Activated naive CD8-positive, alpha-beta T cell treated with anti-CD3 and anti-CD28 coated beads, Interleukin-2, amount 50 U/mL, for 24 hours (primary cell): ENCODE measurements at places on chromosomes 7 and 10.
A peak's percentile ranks its signal among the peaks of the same experiment; 100 is the strongest.

DNA sequence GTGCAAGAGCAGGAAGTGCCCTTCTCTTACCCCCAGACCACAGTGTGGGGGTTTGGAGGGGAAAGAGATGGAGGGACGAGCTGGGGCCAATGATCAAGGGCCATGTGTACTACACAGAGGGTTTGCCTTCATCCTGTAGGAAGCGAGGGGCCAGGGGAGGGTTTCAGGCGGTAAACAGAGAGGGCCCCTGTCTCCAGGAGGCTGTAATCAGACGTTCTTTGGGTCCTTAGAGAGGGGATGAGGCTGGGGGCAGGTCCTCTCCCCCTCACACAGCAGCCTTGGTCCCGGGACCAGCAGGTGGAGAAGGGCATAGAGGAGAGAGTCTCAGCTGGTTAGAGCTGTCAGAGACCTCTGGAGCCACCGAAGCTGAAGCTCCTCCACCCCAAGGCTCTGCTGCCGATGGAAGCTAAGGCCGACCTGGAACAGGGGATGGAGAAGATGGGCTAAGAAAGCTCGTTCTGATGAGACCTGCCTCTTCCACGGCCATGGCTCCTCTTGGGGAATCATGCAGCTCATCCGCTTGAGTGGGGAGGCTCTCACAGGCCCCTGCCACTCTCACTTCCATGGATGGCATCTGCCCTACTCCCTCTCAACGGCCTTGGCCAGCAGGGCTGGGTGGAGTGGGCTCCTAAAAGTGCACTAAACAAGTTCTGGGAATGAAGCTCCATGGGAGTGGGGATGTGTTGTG lies 3.5 kb downstream of the LOXL4 start:
- DNase-seq, result no peak

- no peak for DNase-seq
Observed at GRCh38 chr10:15764892-15765454, 45.3 kb upstream of the ITGA8 start.

- no peak for DNase-seq
Observed at GRCh38 chr7:133650069-133650468, 397.2 kb downstream of the EXOC4 start.

- DNase-seq, result no peak
Observed at GRCh38 chr7:44163591-44163990, 22.5 kb upstream of the MYL7 start.

- peak; percentile 71 for DNase-seq
Observed at GRCh38 chr10:110364531-110364937, 59.8 kb upstream of the SMNDC1 start.

- DNase-seq, result peak; percentile 14
Observed at GRCh38 chr7:87628780-87629569, 777 bp downstream of the RUNDC3B start.

- no peak for DNase-seq
Observed at GRCh38 chr7:5612695-5613094, 168.8 kb downstream of the RNF216 start.

DNA sequence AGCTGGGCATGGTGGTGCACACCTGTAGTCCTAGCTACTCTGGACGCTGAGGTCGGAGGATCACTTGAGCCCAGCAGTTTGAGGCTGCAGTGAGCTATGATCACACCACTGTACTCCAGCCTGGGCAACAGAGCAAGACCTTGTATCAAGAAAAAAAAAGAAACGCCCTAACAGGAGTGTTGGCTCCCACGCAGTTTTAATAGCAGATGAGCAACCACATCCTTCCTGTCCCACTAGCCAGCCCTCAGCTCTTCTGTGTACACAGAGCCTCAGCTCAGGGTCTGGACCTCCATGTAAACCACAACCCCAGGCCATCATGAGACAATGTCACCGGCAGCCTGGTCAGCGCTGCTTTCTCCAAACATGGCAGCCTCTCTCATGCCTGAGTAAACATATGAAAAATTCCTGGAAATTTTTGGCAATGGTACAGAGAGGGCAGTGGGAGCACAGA lies 108.2 kb downstream of the PIP4K2A start:
- peak; percentile 41 for DNase-seq

DNA sequence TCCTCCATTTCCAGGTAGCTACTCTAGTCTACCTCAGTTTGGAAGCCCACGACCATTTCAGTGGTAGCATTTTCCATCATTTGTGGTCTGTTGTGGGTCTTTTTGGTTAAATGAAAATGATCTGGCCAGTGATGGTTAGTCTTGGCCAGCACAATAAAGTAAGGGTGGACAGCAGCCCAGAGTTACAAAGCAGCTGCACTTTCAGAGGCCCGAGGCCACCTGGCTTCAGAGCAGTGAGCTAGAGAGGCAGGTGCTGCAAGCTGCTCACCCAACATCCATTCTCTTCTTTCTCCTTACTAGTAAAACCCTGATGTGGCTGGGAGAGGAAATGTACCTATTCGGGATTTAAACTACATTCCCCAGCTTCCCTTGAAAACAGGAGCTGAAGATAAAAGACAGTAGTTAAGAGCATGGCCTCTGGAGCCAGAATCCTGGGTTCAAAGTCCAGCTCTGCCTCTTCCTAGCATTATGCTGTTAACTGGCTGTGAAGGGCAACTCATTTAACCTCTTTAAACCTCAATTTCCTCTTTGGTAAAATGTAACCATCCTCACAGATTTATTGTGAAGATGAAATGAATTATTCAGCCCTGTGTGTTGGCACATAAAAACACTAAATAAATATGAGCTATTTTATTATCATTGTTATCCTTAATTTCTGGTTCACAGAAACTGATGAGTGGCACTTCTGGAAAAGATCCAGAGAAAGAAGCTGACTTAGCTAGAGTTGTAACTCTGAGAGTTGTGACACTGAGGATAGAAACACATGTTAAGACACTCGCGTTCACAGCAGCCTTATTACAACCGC lies 517.4 kb downstream of the PARD3 start:
- DNase-seq, result no peak

GRCh38 chr7:151686016-151686766 lies 166.5 kb upstream of the RHEB start:
- DNase-seq, result no peak

GRCh38 chr10:132036153-132036886 lies 29.4 kb upstream of the JAKMIP3 start:
- peak; percentile 12 for DNase-seq

DNA sequence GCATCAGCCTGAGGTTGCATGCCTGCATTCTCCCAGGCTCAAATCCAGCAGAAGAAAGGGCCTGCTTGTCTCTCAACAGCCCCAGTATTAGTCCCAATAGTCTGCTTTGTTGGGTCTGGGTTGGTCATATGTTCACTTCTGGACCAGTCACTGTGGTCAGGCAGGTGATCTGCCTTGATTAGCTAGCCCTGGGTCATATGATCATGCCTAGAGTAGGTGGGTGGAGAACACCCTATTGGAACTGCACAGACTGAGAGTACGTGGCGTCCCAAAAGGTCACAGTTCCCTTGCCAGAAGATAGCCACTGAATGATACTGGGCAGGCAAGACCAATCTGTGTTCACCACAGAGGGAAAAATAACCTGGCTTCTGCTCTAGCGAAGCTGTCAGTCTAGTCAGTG lies 80.1 kb downstream of the SH2D4B start:
- DNase-seq, result no peak

DNA sequence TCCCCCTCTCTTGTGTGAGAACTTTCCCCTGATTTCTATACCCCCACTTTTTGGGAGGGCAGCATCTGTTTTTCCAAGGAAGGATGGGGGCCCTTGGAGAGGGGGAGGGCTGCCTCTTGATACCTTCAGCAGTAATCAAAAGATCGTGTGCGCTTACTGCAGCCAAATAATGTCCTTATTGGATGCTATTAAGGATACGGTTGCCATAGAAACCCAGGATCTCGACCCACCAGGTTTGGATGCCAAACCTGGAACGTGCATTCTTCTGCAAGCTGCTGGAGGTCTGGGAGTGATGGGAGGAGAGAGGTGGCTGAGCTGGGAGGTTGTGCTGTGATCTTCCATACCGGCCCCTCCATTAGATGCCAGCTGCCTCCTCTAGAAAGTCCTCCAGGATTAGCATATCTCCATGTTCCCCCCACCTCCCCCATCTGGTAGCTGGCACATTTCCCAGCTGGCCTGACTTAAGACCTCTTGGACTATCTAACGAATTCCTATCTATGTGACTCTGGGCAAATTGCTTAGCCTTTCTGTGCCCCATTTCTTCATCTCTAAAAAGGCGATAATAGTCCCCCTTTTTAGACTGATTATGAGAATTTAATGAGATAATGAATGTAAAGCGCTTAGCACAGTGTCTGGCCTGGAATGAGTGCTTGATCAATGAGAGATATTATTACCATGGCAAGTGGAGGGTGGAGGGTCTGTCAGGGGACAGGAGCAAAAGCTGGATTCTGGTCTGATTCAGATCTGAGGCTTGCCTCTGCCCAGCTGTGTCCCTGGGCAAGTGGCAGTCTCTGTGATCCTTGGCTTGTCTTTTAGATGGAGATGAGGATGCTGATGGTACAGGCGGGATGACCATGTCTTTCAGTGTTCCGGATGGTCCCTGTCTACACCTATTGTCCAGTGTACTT lies 78.5 kb upstream of the PCBD1 start:
- DNase-seq, result no peak

GRCh38 chr7:131753620-131754222 lies 197.3 kb upstream of the PODXL start:
- DNase-seq, result no peak

GRCh38 chr7:18693406-18693805 lies 197.9 kb downstream of the HDAC9 start:
- no peak for DNase-seq

DNA sequence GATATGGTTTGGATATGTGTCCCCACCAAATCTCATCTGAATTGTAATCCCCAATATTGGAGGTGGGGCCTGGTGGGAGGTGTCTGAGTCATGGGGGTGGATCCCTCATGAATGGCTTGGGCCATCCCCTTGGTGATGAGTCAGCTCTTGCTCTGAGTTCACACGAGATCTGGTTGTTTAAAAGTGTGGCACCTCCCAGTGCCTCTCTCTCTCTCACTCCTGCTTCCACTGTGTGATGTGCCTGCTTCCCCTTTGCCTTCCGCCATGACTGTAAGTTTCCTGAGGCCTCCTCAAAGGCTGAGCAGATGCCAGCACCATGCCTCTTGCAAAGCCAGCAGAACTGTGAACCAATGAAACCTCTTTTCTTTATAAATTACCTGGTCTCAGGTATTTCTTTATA lies 4.8 kb upstream of the GCK start:
- DNase-seq, result peak; percentile 41

- DNase-seq, result no peak
Observed at GRCh38 chr7:100102950-100103840, 1.8 kb downstream of the AP4M1 start.

- DNase-seq, result no peak
Observed at GRCh38 chr10:37712489-37713131, 144.8 kb downstream of the ZNF248 start.
